Diencephalon (tissue), 1 donor: ENCODE measurements at places on chromosomes 3 and 15. TPM values are rescaled to one million over a fixed set of nuclear protein-coding genes. Genes with fewer than 3 reads are reported as not detected.

The UCN2 gene
- total RNA-seq = not detected

The TPRG1 gene
- total RNA-seq = 4.4 TPM

The CCDC39 gene
- 3.9 TPM for total RNA-seq

The ISL2 gene
- total RNA-seq = not detected

The C3orf20 gene
- 0.23 TPM for total RNA-seq
